ENCODE measurements at places on chromosomes 3 and 15. TPM values are rescaled to one million over a fixed set of nuclear protein-coding genes. Genes with fewer than 3 reads are reported as not detected.

Gene SPATA12
- not detected for polyA plus RNA-seq

Gene HIGD2B
- polyA plus RNA-seq, result not detected

Gene CCK
- not detected for polyA plus RNA-seq

Gene STRA6
- 11.9 TPM for polyA plus RNA-seq

Gene FBXW12
- polyA plus RNA-seq, result not detected

Gene GRK7
- polyA plus RNA-seq, result 0.16 TPM

Gene OR5K2
- not detected for polyA plus RNA-seq

Gene C3orf85
- not detected for polyA plus RNA-seq

Gene SERPINI2
- polyA plus RNA-seq, result 1.7 TPM

Gene MESP2
- polyA plus RNA-seq, result not detected

Gene GPR156
- polyA plus RNA-seq, result 0.22 TPM

Gene IMPG2
- 5.2 TPM for polyA plus RNA-seq

Measured in neural cell (in vitro differentiated cells).